ENCODE measurements at places on chromosomes 12 and 14.
A peak's percentile ranks its signal among the peaks of the same experiment; 100 is the strongest.

DNA sequence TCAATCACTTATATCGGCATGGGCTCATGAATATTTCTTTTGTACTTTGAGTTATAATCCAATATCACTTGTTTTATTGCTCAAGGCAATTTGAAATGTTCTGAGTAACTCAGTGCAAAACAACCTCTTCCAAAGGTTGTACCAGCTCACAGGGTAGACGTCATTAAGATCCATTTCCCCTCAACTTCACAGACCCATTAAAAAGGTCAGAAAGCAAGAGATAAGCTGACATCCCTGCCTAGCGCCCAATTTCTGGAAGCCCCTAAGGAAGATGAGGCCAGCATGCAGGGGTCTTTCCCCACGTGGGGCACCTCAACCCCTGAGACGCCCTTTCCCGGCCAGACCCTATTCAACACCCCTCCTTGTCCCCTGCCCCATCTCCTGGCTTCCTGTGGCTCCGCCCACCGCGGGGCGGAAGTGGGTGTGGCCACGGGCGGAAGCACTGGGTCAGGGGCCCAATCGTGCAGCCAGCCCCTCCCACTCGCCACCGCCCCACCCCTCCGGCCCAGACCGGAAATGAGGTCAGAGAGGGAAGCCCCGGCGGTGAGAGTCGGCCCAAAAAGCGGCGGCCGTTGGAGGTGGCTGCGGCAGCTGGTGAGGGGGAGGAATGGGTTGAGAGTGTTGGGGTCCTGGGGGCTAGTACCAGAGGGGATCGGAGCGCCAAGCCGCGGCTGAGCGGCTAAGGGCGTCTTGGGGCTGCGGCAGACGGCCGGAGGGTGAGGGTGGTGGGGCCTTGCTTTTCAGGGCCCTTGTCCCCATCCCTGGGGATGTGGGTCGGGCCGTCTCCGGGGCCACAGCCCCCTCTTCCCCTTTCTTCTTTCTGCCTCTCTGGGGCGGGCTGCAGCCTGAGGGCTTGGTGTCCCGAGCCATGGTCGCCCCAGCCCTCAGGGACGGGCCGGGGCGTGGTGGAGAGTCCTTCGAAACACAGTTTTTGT is at the start of gene GPATCH2L:
Gene GPATCH2L, plus strand, starts transcription at position 525 of the 935 bp plus-strand sequence. CDS start 2,442 bp downstream, outside the sequence.
- DNase-seq, result peak; percentile 98

GRCh38 chr12:101470939-101471338 is 4.2 kb upstream of the SPIC start:
- no peak for DNase-seq

DNA sequence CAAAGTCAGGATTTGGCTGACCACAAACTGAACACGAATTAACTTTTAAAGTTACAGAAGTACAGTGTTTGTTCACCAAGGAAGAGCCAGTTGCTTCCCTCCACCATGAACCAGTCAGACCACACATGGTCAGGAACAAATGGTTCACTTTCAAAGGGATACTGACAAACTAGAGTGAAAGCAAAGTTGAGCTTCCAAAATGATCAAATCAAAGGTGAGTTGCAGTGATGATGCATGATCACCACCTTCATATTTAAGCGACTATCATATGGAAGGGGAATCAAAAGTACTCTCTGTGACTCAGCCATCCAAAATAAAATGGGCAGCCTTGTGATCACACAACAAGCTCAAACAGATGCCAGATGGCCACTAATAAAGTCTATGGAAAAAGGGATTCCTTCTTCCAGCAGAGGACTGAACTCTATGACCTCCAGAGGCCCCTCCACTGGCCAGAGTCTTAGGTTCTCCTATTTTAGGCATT is 13.1 kb downstream of the NT5DC3 start:
- no peak for DNase-seq

- DNase-seq, result peak; percentile 66
Observed at GRCh38 chr14:65961004-65961403, 525.2 kb upstream of the CCDC196 start.

- DNase-seq, result no peak
Observed at GRCh38 chr12:75684678-75685616, 173.5 kb upstream of the KRR1 start.

GRCh38 chr14:101215927-101216326 is 312.4 kb upstream of the RTL1 start:
- no peak for DNase-seq

DNA sequence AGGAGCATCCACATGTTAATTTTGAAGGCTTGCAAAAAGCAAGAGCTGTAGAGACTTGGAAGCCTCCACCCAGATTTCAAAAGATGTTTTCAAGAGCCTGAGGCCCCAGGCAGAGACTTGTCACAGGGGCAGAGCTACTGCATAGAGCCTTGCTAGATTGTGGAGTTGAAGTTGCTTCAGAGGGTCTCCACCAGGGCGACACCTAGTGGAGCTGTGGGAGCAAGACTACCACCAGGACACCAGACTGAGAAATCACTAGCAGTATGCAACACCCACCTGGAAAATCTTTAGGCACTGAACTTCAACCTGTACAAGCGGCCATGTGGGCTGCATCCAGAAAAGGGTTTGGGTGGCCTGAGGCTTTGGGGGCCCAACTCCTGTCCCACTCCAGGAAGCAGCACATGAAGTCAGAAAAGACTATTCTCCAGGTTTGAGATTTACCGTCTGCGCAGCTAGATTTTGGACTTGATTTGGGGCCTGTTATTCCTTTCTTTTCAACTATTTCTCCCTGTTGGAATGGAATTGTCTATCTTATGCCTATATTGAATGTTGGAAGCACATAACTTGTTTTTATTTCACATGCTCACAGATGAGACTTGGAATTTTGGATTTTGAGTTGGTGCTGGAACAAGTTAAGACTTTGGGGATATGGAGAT is 508.6 kb downstream of the FLRT2 start:
- DNase-seq, result peak; percentile 43

GRCh38 chr12:81987371-81987770 is 228.2 kb upstream of the PPFIA2 start:
- DNase-seq, result no peak

DNA sequence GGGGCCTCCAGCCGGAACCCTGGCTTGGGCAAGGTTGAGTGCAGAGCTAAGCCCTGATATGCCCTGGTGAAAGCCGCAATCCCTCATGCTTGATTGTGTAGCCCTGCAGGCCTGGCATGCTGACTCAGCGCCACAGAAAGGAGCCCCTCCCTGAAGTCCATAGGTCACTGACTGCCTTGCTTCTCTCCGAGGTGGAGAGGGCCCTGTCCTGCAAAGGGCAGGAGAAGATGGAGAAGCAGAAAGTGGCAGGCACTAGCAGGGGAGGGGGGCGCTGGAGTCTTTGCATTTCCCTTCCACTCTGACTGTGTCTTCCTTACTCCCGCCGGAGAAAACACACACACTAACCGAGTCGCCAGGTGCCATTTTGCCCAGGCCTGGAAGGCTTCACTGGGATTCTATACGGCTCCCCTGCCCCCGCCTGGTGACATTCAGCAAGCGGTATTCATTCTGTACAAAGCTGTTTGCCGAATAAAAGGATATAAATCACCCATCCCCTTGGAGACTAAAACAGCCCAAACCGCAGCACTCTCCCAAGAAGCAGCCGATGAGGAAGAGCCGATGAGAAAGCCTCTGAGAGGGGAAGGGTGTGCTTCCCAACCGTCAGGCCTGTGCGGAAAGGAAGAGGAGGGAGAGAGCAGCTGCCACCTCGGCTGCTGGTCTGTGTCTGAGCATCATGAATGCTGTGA is 69.8 kb downstream of the SLC6A12 start:
- DNase-seq, result no peak

DNA sequence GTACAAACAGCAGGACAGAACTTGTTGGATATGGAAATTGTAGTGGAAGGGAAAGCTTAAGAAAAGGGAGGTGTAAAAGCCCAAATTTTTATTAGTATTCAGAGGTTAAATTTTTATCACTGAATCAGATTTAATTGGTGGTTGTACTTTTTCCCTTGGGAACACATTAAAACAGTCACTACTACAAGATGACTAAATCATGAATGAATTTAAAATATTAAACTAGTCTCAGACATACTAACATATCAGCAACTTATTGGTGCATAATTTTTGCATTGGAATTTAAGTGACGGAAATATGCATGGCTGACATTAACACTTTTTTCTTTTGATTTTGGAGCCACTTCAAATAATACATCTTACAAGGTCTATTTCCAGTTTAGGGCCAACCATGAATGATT is 27.6 kb downstream of the SAMD4A start:
- no peak for DNase-seq

DNA sequence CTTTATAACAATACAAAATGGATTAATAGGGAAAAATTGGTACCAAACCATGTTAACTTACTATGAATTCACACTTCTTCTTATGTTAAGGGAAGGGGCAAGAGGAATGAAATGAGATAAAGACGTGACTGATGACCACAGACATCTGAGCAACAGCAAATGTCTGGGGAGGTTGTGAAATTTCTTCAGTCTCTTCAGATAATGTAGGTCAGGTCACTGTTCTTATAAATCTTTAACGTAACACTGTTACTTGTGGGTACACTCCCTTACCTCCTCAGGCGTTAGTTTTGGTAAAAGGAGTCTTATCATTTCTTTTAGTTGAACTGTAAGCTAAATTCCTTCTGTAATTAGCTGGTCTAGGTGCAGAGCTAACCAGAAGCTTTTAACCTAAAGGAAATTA is 405.0 kb upstream of the LRFN5 start:
- no peak for DNase-seq

DNA sequence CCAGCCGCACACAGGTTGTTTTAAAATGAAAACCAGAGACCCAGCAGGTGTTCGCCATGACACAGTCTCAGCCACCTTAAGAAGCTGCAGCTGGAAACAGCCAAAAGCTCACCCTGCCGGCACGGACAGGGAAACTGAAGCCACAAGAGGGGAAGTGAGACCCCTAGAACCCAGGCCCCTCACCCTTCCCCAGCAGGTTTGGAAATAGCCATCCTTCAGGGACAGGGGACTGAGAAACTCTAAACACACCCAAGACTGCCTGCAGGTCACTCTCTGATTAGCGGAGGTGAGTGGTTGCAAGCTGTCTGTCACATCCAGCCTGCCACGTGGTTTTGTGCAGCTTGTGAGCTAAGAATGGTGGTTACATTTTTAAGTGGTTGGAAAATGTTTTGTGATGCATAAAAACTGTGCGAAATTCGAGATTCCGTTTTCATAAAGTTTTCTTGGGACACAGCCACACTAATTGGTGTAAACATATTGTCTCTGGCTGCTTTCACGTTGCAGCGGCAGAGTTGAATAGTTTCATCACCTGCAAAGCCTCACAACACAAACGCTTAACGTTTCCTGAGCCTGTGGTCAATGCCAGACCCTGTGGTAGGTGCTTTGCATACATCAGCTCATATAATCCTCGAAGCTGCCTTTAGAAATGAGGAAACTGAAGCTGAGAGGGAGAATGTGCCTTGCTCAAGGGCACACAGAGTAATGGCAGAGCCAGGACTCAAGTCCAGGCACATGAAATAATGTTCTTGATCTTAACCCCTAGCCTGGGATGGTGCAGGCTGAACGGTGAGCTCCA is 1.7 kb upstream of the SELPLG start:
- peak; percentile 52 for DNase-seq

- no peak for DNase-seq
Observed at GRCh38 chr12:61821381-61821780, 438.8 kb upstream of the USP15 start.

- no peak for DNase-seq
Observed at GRCh38 chr12:28535216-28535615, 345.0 kb downstream of the CCDC91 start.

- peak; percentile 83 for DNase-seq
Observed at GRCh38 chr12:118055144-118055557, 5.8 kb downstream of the WSB2 start.
